Aorta (tissue), 5 donors: ENCODE measurements at places on chromosomes 5 and 9.
A peak's percentile ranks its signal among the peaks of the same experiment; 100 is the strongest.

GRCh38 chr9:134916161-134916665 lies 1.5 kb downstream of the FCN1 start:
- DNase-seq, result peak; percentile 68

DNA sequence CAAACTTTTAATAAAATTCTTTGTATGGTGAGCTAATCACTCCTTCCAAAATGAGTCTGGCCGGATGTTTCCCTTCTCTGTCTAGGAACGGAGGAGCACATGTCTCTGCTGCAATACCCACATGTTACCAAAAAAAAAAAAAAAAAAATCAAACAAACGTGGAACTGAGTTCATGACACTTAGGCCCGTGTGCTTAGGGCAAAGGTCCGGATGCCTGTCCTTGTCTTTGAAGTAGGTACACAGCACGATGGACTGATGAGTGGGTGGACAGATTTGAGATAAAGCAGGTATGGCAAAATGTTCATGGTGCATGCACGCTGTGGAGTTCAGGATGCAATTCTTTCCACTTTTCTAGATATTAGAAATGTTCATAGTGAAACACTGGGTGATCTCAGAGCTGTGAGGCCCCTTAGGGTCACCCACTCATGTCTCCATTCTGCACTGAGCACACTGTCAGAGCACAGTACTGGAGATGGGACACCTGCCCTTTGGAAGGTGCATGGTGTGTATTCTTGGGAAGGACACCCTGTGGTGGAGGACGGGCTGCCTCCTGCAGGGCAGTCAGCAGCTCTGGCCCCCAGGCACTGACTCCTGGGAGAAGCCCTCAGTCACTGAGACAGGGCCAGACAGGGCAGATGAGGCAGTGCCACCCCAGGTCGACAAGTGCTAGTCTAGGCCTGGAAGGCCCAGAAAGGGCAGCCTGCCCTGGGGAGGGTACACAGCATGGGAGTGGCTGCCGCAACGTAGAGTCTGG lies 43.6 kb downstream of the GADD45G start:
- DNase-seq, result no peak

- no peak for DNase-seq
Observed at GRCh38 chr5:151015974-151016587, 4.3 kb upstream of the GPX3 start.

DNA sequence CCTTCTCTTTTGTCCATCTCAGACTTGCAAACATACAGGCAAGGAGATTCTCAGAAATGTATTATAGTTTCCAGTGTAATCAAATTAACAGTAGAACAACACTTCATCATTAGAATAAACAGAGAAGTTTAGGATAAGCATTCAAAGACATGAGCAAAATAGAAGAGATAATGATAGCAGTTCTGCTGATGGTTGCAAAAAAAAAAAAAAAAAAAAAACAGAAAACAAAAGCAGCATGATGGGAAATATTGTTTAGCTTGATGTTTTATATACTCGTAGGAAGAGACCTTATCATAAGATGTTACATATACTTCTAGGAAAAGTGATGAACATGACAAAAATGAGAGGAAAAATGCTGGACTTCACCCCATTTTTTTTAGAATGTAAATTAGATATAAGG lies 1356.2 kb downstream of the MAT2B start:
- no peak for DNase-seq

GRCh38 chr5:112691758-112692157 lies 45.9 kb upstream of the APC start:
- DNase-seq, result no peak

GRCh38 chr5:175336781-175337180 lies 107.2 kb downstream of the DRD1 start:
- no peak for DNase-seq

GRCh38 chr9:20030221-20030620 lies 241.4 kb upstream of the SLC24A2 start:
- no peak for DNase-seq

DNA sequence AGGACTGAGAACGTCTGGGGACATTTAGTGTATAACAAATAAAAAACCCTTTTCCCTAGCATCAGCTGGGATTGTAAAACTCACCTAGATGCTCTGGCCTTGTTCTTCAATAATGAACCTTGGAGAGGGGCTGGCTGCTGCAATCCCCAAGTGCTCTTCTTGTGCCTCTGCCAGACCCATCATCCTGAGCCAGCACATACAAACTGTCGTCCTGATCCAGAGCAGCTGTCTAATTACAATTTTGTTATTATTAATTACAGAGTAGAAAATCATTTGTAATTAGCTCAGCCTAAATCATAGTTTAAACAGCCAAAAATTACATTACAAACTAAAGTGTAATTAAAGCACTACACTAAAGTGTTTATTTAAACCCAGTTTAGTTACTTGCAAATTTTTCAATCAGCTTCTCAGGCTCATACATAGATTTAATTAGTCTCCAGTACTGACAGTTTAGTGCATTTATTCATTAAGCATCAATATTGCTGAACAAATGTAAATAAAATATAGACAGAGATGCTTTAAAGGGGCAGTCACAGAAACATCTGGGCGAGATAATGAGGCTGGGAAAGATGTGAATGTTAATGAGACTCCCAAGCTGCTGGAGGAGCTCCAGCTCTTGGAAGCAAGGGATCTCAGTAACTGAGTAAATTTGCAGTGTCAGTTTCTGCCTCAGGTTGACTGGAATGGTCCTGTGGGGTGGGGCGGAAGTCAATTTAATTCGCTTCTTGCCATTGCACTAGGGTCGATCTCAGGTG lies 632.3 kb upstream of the TLE4 start:
- DNase-seq, result no peak

DNA sequence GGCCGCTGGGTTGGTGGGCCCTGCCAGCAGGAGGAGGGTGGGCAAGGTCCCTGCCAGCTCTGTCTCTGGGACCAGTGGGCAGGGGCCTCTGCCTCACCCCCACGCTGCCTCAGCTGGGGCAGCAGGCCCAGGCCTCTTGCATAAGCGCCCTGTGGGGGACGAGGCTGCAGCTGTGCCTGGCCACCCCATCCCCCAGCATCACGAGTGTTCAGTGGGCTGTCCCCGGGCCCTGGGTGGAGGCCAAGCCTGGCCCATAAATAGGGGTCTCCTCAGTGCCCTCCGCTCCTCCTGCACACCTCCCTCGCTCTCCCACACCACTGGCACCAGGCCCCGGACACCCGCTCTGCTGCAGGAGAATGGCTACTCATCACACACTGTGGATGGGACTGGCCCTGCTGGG lies at the start of gene PTGDS:
Gene PTGDS (plus strand): TSS at position 282 of the 400 bp plus-strand sequence. CDS start 75 bp downstream, at position 357.
- no peak for DNase-seq

GRCh38 chr5:1985781-1986180 lies 103.1 kb upstream of the IRX4 start:
- no peak for DNase-seq

GRCh38 chr5:142621227-142621626 lies 64.7 kb downstream of the FGF1 start:
- DNase-seq, result no peak

DNA sequence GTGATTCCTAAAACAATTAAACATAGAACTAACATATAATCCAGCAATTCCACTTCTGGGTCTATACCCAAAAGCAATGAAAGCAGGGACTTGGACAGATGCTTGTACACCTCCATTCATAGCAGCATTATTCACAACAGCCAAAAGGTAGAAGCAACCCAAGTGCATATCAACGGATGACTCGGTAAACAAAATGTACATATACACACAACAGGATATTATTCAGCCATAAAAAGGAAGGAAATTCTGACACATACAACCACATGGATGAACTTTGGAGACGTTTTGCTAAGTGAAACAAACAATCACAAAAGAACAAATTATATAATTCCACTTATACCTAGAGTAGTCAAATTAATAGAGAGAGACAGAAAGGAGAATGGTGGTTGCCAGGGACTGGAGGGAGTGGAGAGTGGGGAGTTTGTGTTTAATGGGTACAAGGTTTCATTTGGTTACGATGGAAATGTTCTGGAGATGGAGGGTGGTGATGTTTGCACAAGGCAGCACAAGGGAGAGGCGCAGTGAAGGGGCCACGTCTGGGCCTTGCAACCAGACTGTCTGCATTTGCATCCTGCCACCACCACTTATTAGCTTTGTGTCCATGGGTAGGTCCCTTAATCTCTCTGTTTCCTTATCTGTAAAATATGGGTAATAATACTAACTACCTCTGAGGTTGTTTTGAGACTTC lies 36.3 kb upstream of the RLN1 start:
- DNase-seq, result no peak

GRCh38 chr5:76388236-76388635 lies 14.8 kb upstream of the IQGAP2 start:
- DNase-seq, result no peak

DNA sequence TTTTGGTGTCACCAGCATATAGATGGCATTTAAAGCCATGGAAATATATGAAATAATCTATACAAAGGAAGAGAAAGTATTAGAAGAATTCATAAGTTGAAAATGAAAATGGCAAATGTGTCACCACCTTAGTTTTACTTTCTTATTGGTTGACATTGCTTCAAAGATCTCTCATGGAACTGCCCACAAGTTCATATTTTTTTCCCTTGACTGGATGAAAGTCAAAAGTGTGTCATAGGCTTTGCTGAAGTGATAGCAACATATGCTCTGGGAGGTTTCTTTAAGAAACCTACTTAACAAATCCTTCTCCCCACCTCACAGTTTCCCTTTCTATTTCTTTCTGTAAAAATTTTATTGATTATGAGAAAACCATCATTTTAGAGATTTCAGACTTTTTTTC lies 127.2 kb downstream of the VPS13A start:
- no peak for DNase-seq

DNA sequence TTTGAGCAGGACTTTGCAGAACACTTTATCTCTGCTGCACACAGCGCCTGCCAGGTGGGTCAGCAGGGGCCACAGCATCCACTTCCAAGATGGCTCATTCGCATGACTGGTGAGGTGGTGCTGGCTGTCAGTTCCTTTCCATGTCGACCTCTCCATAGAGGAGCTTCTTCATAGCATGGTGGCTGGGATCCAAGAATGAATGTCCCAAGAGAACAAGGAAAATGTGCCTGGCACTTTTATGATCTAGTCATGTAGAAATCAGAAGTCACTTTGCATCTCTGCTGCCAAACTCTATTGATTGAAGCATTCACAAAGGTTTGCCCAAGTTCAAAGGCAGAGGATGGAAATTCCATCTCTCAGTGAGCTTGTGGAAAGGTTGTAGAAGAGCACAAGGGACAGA lies 85.0 kb downstream of the GALNT10 start:
- no peak for DNase-seq

DNA sequence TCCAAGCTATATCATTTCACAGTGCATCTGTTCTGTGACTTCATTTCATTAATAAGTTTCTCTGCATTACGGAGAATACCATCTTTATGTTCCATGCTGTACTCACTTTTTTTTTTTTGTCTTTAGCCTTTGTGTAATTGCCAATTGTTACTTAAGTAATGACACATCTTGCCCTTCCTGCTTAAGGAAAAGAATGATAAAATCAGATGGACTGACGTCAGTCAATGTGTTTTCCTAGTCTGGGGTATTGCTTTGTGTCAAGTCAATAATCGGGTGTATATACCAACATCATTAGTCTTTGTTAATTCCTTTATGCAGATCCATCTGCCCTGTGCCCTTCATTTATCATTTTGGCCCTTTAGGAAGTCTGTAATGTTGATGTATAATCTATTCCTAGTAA lies 133.5 kb downstream of the CD180 start:
- no peak for DNase-seq

DNA sequence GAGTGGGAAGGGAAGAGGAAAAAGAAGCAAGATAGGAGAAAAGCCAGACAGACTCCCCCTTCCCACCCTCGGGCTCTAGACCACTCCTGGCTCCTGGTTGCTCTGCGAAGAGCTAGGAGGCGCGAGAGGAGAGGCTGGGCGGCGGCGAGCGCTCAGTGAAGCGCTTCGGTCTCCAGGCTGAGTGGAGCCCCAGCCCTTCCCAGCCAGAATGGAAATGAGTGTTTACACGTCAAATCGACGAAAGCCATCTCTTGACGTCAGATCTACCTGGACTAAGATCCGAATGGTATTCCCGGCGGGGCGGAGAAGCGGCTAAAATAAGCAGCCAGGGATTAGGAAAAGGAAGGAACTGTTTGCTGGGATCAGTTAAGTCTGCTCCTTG lies at the start of gene PCSK1:
Gene PCSK1 (minus strand): TSS at position 183 of the 382 bp plus-strand sequence. CDS start 206 bp downstream, outside the sequence.
- no peak for DNase-seq

- DNase-seq, result no peak
Observed at GRCh38 chr5:145772466-145772865, 62.7 kb downstream of the PRELID2 start.

- no peak for DNase-seq
Observed at GRCh38 chr9:27426511-27427271, 97.4 kb upstream of the IFNK start.

GRCh38 chr9:112439171-112439570 lies 47.5 kb upstream of the KIAA1958 start:
- no peak for DNase-seq

- DNase-seq, result no peak
Observed at GRCh38 chr9:15277400-15278090, 29.5 kb downstream of the TTC39B start.

DNA sequence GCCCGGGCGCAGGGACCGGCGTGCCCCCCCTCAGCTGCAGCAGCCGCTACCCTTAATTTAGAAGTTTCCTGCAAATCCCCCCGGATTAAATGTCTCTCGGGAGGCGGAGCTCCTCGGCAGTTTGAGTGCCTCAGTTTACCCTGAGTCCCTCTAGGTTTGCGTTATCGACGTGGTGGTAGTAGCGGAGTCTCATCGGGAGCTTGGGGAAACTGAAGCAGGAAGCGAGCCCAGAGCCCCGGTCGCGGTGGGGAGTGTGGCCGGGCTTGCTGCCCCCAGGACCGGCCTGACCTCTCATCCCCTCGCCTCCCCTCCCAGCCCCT lies 529 bp upstream of the TPM2 start:
- DNase-seq, result no peak

DNA sequence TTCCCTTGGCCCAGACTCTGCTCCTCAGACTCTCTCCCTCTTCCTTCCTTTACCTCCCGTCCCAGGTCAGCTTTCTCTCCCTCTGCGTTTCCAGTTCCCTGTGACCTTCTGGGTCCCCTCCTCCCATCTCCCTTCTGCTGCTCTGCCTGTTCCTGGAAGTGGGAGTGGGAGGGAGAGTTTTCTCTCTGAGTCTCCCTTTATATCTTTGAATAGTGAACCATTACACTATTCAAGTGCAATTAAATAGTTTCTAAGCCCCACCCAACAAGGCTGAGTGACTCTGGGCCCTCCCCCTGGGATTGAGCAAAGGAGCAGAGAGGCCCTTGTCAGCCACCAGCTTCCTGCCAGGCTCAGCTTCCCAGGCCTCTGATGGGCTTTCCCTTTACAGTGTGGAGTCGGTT lies 34.8 kb downstream of the THBS4 start:
- no peak for DNase-seq

- DNase-seq, result no peak
Observed at GRCh38 chr9:81174023-81174422, 515.3 kb downstream of the TLE1 start.

DNA sequence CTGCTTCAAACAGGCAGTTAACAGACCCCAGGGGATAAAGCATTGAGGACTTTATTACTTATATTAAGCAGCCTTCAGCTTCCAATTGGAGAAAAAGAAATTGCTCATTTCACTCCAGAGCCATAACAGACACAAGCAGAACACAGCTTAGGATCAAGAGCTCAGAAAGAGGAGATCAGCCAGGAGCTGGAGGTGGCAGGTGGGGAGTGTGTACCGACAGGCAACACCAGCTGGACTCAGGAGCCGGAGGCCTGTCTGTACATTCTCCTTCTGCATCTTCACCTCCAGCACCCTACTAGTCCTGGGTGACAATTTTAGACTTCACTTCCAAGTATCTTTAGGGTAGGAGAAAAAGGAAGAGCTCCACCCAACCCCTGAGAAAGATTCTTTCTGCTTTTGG lies 35.8 kb downstream of the NRG2 start:
- no peak for DNase-seq

GRCh38 chr9:108525186-108525585 lies 330.6 kb downstream of the ACTL7B start:
- DNase-seq, result no peak

- no peak for DNase-seq
Observed at GRCh38 chr9:129575818-129576217, 45.1 kb downstream of the C9orf50 start.
